ENCODE measurements at places on chromosomes 16 and 17. TPM values are rescaled to one million over a fixed set of nuclear protein-coding genes. Genes with fewer than 3 reads are reported as not detected.

- no peak overlapping the region for H3K27ac ChIP-seq
- H3K4me1 ChIP-seq = peaks cover 6% of the 10 kb centered on the region
Measured at GRCh38 chr16:3578610-3579551, 1.7 kb upstream of the NLRC3 start.

- no peak overlapping the region for H3K4me3 ChIP-seq
- H3K4me1 ChIP-seq = peaks cover 5% of the 10 kb centered on the region
- H3K27ac ChIP-seq = no peak overlapping the region
- no peak for DNase-seq
Measured at GRCh38 chr17:29855686-29856085, 74.3 kb downstream of the SSH2 start.

- H3K27me3 ChIP-seq = peaks cover 74% of the 10 kb centered on the region
- H3K36me3 ChIP-seq = no peaks in the 10 kb centered on the region
- H3K27ac ChIP-seq = no peak overlapping the region
Measured at GRCh38 chr17:38578229-38579082, 27.3 kb downstream of the SRCIN1 start.

- H3K36me3 ChIP-seq = peaks cover 2% of the 10 kb centered on the region
- DNase-seq = no peak
- no peak overlapping the region for H3K4me3 ChIP-seq
- no peak overlapping the region for H3K27ac ChIP-seq
Measured at GRCh38 chr17:65888649-65889048, 303.3 kb downstream of the CEP112 start.

DNA sequence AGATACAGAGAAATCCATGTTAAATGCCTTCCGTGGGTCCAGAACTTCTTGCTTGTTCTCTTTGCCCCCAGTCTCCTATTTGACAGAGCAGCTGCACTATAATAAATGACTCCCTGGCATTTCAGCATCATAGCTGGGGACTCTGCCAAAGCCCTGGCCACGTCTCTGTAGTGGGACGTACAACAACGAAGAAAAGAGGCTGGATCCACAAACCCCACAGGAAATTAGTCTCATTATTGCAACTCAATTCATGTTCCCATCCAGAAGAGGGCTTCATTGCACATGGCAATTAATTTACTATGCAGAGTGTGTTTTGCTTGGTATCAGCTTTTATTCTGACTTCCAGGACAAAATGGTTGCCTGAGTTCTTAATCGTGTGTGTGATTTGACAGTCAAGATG lies 121.3 kb downstream of the CDH13 start:
- no peaks in the 10 kb centered on the region for H3K36me3 ChIP-seq
- no peak overlapping the region for H3K4me3 ChIP-seq
- H3K27ac ChIP-seq = no peak overlapping the region

ZNF276 gene
- 23.0 TPM for total RNA-seq

- H3K4me3 ChIP-seq = no peak overlapping the region
- no peaks in the 10 kb centered on the region for H3K36me3 ChIP-seq
- no peak overlapping the region for H3K27ac ChIP-seq
Measured at GRCh38 chr17:29903471-29903870, 26.6 kb downstream of the SSH2 start.

- H3K27ac ChIP-seq = no peak overlapping the region
- no peaks in the 10 kb centered on the region for H3K4me1 ChIP-seq
- H3K36me3 ChIP-seq = peaks cover 2% of the 10 kb centered on the region
- H3K4me3 ChIP-seq = no peak overlapping the region
Measured at GRCh38 chr16:78278056-78278450, 178.6 kb downstream of the WWOX start.

GRCh38 chr16:49834531-49835151 lies 21.3 kb downstream of the ZNF423 start:
- DNase-seq = no peak
- peaks cover 4% of the 10 kb centered on the region for H3K27me3 ChIP-seq
- H3K4me3 ChIP-seq = no peak overlapping the region
- H3K36me3 ChIP-seq = peaks cover 10% of the 10 kb centered on the region

DNA sequence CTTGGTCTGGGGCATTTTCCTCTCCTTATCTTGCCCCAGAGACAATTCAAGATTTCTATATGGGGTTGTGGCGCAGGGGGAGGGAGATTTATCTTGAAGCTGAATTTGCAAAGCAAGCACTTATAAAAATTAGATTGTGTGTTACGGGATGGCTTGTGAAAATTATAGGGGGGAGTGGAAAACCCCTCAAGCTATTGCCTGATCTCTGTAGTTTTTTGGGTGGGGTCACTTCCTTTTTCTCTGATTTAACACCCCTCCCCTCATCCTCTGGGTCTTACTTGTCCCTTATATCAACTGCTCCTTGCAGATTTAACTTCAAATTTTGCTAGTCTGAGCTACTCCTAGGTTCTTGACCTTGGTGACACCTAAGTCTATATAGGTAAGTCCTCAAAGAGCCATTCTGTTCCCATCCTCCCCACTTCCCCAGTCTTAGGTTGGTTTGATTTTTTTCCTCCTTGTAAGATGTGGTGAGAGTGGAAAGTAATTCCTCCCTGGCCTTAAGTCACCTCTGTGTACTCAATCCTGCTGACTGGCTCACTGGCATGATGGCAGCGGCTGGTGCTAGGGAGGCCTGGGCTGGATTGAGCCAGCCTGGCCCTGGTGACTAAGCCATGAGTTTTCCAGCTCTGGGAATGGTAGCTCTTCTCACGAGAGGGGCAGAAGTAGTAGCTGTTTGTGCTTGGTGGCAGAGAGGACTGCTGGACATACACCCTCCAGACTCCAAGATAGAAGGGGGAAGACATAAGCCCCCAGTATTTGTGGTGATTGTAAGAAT lies 2.3 kb downstream of the ARL4D start:
- H3K4me3 ChIP-seq = peak overlapping the region; percentile 91
- peak overlapping the region; percentile 96 for H3K27ac ChIP-seq
- peak; percentile 88 for DNase-seq
- H3K36me3 ChIP-seq = peaks cover 5% of the 10 kb centered on the region

LITAFD gene
- total RNA-seq = not detected

- H3K27me3 ChIP-seq = no peaks in the 10 kb centered on the region
- H3K4me1 ChIP-seq = peaks cover 4% of the 10 kb centered on the region
- H3K36me3 ChIP-seq = no peaks in the 10 kb centered on the region
- no peak overlapping the region for H3K4me3 ChIP-seq
Measured at GRCh38 chr17:82974136-82974952, 105.1 kb upstream of the METRNL start.

SALL1 gene
- total RNA-seq = 0.78 TPM

DNA sequence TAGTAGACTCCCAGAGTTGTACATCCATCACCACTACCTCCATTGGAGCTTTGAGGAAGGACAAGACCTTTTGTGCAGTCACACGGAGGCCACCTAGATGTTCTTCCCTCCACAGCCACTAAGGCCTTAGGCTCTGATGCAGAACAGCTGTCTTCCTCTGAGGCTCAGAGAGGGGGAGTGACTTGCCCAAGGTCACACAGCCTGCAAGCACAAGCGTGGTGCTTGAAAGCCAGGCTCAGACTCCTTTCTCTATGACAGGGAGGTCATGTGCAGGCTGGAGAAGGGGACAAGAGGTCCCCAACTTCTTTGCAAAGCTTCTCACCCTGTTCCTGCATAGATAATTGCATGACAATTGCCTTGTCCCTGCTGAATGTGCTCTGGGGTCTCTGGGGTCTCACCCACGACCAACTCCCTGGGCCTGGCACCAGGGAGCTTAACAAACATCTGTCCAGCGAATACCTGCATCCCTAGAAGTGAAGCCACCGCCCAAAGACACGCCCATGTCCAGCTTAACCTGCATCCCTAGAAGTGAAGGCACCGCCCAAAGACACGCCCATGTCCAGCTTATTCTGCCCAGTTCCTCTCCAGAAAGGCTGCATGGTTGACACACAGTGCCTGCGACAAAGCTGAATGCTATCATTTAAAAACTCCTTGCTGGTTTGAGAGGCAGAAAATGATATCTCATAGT lies 12.7 kb downstream of the SCGB1C2 start:
- no peaks in the 10 kb centered on the region for H3K36me3 ChIP-seq
- peak; percentile 25 for DNase-seq
- H3K4me3 ChIP-seq = no peak overlapping the region
- H3K27me3 ChIP-seq = peaks cover 20% of the 10 kb centered on the region
- H3K27ac ChIP-seq = no peak overlapping the region

GSE1 gene
- 57.3 TPM for total RNA-seq

ENPP7 gene
- not detected for total RNA-seq

- no peaks in the 10 kb centered on the region for H3K27me3 ChIP-seq
- no peak overlapping the region for H3K27ac ChIP-seq
- peaks cover 27% of the 10 kb centered on the region for H3K4me1 ChIP-seq
- H3K36me3 ChIP-seq = peaks cover 2% of the 10 kb centered on the region
Measured at GRCh38 chr16:68233835-68234187, 2.1 kb downstream of the ESRP2 start.

DNA sequence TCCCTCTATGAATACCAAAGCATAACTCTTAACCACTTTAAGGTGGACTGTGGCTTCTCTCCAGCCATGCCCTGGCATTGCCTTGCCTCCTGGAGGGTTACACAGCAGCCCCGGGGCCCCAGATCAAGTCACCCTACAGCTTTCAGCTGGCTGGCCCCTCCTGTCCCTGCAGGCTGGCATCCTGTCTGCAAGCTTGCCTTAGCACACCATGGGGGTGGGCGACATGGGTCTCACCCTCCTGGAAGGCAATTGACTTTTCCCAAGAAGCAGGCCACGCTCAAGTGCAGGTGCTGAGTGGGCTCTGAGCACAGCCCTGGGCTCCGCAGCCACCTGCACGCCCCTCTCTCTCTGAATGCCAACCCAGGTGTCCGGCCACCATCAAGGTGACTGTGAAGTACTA lies 25.8 kb upstream of the AKTIP start:
- no peaks in the 10 kb centered on the region for H3K36me3 ChIP-seq
- no peak overlapping the region for H3K27ac ChIP-seq
- no peaks in the 10 kb centered on the region for H3K4me1 ChIP-seq
- no peak overlapping the region for H3K4me3 ChIP-seq

GRCh38 chr17:32349503-32349853 lies 479 bp upstream of the ZNF207 start:
- peak overlapping the region; percentile 99 for H3K4me3 ChIP-seq
- H3K4me1 ChIP-seq = peaks cover 33% of the 10 kb centered on the region

TBC1D3G gene
- not detected for total RNA-seq

DNA sequence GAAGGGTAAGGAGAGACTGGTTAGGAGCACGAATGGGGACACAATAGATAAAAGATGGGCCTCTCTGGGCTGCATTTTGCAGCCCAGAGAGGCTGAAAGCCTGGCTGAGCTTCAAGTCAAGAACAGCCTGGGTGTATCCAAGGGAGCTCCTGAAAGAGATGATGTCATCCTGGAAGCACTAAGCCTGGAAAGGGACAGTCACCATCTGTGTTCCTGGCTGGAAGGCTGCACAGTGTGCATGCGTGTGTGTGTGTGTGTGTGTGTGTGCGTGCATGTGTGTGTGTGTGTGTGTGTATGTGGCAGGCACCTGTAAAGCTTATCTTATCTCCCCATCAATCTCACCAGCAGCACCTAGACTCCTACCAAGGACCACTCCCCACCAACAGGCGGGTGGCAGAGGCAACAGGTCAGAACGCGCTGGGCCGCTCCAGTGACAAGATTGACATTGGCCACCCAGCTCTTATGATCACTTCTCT lies 44.1 kb downstream of the COG7 start:
- peak overlapping the region; percentile 42 for H3K27ac ChIP-seq
- H3K36me3 ChIP-seq = peaks cover 41% of the 10 kb centered on the region

LHX1 gene
- not detected for total RNA-seq

DNA sequence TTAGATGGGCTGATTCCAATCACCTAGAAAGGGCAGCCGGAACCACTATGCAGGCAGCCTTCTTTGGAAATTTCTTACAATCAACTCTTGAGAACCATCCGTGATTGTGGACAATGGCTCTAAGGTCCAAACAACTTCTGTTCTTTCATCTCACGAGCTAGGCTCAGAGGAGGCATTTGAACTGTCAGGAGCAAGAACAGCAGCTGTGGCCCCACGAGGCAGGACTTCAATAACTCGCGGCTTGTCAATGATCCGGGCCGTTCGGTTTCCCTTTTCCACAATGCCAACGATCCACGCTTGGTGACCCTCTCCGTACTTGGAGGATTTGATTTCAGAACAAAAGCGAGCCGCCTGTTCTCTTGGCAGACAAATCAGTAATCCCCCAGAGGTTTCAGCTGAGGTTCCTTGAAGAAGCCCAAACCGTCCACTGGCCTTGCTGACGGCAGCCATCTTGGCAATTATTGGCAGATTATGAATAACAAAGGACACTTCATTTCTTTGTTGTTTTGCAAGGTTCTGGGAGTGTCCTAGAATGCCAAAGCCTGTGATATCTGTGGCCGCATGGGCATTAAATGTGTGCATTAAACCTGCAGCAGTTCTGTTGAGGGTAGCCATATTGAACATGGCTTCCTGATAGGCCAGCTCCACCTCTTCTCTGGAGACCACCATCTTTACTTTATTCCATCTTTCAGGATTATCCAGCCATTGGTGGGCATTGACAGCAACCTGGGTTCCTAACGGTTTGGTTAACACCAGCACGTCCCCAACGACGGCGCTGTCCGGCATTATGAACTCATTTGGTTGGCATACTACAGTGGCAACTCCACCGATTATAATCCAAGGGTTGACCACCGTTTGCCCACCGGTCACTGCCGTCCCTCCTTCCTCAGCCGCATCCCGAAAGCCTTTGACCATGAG lies 1.2 kb downstream of the SEPHS2 start:
- H3K4me3 ChIP-seq = peak overlapping the region; percentile 85
- H3K27ac ChIP-seq = peak overlapping the region; percentile 76
- no peaks in the 10 kb centered on the region for H3K27me3 ChIP-seq
- no peak for DNase-seq
- H3K4me1 ChIP-seq = peaks cover 20% of the 10 kb centered on the region

DNA sequence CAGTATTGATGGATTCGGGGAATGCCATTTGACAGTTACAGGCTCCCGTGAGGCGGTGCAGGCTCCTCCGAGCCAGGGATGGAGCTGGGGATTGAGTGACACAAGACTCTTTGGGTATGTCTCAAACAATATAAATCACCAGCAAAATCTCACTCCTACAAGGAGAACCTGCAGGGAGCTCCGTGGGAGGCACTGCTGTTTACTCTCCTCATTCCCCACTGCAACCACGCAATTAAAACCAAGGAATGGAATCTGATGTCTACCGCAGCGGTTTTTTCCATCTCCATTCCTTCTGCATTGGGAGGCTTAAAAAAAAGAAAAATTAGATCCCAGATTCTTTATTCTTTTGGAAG lies 157.9 kb downstream of the WWOX start:
- DNase-seq = no peak
- H3K27ac ChIP-seq = peak overlapping the region; percentile 54
- H3K4me3 ChIP-seq = peak overlapping the region; percentile 15
- H3K36me3 ChIP-seq = no peaks in the 10 kb centered on the region

DNA sequence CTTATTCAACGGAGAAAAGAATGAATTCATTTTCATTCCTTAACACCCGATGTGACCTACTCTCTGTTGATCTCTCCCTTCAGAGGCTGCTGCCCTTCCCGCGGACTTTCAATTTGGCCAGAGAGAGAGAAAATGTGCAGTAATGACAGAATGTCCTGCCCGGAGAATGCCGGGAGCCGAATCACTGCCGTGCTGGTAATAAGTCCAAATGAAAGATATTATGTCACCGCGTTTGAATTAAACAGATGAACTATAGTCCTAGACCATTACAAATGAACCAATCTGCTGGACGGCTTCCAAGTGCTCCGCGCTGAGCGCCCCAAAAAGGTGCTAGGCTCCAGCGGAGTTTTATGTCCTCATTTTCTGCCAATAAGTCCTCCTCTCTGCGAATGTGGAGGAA lies 14.7 kb upstream of the C16orf82 start:
- H3K36me3 ChIP-seq = no peaks in the 10 kb centered on the region
- no peak overlapping the region for H3K4me3 ChIP-seq
- no peak for DNase-seq

GRCh38 chr16:87701078-87701460 lies 64.7 kb downstream of the KLHDC4 start:
- H3K27me3 ChIP-seq = no peaks in the 10 kb centered on the region
- DNase-seq = no peak
- H3K4me1 ChIP-seq = peaks cover 5% of the 10 kb centered on the region
- no peak overlapping the region for H3K27ac ChIP-seq
- H3K4me3 ChIP-seq = no peak overlapping the region
